AG10803 (cell line): ENCODE measurements at places on chromosomes 12 and 14.
A peak's percentile ranks its signal among the peaks of the same experiment; 100 is the strongest.

GRCh38 chr14:54446161-54446693 is 5.1 kb upstream of the CNIH1 start:
- DNase-seq = peak; percentile 38

DNA sequence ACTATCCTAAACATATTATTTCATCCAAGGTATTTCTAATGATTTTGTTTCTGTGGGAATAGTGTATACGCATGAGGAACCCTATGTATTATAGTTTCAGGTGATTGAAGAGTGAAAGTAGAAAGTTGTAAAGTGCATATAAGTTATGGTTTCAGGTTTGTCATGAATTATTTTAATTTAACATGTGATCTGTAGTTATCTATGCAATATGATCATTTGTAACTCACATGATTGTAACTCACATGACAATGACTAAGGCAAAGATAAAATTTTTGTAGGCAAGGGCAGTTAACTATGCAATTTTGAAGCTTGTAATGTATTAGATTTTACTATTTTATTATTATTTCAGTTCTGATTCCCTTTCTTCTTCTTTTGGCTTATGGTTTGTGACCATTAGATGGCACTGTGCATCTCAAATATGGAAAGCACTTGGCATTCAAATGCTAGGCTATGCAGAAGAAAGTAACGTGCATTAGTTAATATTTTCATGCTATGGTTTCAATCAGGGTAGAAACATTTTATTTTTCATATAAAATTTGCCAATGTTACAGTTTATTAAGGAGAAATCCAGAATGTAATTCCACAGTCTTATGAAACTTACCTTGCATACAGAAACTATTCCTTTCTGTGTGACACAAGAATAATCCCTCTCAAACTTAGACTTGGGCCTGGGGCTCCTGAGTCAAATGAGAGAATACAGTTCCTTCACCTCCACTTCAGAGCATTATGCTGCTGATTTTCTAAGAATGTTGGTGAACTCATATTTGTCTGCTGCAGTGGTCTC is 15.8 kb upstream of the TMEM30B start:
- peak; percentile 34 for DNase-seq

GRCh38 chr14:103033681-103034096 is 23.7 kb downstream of the CDC42BPB start:
- DNase-seq = no peak

GRCh38 chr12:2963154-2963759 is 4.1 kb downstream of the TEAD4 start:
- no peak for DNase-seq

GRCh38 chr12:59068436-59068835 is 148.1 kb upstream of the LRIG3 start:
- no peak for DNase-seq

- DNase-seq = no peak
Observed at GRCh38 chr12:102962986-102963385, 5.5 kb downstream of the ASCL1 start.

- no peak for DNase-seq
Observed at GRCh38 chr12:73625226-73625625, 912.4 kb upstream of the ATXN7L3B start.

DNA sequence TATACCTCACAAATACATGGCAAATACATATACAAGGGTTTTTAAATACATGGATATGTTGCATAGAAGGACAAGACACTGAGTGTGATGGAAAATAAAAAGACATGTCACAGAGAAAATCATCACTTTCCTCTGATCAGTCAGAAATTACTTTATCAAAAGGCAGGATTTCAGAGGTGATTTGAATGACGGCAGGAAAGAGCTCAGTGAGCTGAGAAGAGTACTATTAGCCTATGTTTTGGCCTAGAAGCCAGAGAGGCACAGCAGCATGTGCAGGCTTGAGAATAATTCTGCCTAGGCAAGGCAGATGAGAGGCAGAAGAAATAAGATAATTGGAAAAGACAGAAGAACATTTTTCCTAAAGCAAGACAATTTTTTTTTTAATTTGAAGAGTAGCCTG is 94.9 kb downstream of the BCAT1 start:
- no peak for DNase-seq

GRCh38 chr12:104588047-104588920 is 131.5 kb downstream of the CHST11 start:
- peak; percentile 83 for DNase-seq

- peak; percentile 32 for DNase-seq
Observed at GRCh38 chr12:120856980-120857379, 47.2 kb downstream of the SPPL3 start.

DNA sequence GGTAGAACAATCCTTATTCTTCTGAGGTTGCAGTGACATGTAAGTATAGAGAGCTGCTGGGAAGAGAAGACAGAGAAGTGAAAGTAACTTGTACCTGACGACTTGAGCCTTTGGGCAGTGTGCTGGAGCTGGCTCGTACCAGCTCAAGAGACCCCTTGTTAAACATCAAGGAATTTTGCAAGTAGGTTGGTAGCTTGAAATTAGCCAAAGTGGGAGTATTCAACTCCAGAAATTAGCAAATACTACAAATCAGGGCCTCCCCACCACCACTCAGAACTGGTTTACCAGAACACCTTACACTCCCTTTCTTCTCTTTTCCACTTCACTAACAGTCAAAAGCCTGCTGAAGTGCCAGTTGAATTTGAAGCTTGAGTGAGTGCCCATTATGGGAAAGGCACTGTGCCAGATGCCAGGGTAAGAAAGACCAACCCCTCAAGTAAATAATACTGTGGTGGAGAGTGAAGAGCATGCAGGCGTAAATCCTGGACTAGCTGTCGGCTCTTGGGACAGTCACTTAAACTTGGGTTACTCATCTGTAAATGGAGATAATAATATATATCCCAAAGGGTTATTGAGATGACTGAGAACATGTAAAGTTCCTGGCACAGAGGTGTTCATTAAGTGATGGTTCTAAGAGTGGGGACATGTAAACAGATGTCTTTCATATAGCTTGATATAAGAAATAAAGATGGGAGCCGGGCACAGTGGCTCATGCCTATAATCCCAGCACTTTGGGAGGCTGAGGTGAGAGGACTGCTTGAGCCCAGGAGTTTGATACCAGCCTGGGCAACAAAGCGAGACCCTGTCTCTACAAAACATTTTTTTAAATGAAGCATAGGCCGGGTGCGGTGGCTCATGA is 27.0 kb upstream of the EID3 start:
- no peak for DNase-seq

GRCh38 chr12:106108185-106108835 is 30.4 kb downstream of the NUAK1 start:
- DNase-seq = peak; percentile 68

- no peak for DNase-seq
Observed at GRCh38 chr14:73870525-73871235, 16.0 kb upstream of the ZNF410 start.

- peak; percentile 11 for DNase-seq
Observed at GRCh38 chr14:22221508-22221907, 367.5 kb downstream of the DAD1 start.

DNA sequence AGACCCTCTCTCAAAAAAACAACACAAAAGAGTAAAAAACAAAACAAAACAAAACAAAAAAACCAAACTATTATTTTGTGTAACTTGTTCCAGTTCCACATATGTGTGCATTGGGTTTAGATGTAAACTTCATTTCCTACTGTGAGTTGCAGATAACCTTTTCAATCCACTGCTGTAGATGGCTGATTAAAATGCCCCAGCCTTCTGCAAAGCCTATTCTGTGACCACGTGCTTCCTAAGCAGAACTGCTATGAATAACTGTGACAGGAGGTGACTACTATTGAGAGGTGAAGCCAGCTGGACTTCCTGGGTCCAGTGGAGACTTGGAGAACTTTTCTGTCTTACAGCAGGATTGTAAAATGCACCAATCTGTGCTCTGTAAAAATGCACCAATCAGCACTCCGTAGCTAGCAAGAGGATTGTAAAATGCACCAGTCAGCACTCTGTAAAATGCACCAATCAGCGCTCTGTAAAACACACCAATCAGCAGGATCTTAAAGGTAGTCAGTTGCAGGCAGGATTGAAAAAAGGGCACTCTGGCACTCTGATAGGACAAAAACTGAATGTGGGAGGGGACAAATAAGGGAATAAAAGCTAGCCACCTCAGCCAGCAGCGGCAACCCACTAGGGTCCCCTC is 10.3 kb upstream of the ELK3 start:
- no peak for DNase-seq

DNA sequence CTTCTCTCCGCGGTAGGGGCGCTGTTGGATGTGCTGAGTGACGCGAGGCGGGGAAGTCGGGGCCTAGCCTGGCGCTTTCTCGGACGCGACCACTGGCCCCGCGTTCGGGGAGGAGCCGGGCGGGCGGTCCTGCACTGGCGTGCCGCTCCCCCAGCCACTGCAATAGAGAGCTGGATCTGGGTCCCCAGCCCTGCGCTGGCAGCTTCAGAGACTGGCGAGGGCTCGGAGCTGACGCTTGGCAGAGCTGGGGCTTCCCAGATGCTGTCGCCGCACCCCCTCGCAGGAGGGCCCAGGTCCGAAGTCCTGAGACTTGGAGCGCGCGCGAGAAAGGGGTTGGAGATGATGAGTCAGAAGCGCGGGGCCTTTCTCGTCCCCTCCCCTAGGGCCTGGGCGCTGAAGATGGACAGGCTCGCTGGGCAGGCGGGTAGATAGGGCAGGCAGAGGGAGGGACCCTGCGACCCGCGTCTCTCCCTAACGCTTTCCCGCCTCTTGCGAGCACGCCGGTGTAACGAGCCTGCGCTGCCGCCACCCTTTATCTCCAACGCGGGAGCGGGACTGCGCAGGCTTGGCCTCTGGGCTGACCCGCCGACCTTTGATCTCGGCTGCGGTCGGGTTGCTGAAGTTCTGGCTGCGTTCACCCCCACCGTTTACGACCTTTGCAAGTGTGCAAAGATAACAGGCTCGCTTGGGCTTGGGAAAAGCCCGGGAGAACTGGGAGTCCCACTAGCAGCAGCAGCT is 3.0 kb downstream of the TMEM253 start:
- peak; percentile 94 for DNase-seq

DNA sequence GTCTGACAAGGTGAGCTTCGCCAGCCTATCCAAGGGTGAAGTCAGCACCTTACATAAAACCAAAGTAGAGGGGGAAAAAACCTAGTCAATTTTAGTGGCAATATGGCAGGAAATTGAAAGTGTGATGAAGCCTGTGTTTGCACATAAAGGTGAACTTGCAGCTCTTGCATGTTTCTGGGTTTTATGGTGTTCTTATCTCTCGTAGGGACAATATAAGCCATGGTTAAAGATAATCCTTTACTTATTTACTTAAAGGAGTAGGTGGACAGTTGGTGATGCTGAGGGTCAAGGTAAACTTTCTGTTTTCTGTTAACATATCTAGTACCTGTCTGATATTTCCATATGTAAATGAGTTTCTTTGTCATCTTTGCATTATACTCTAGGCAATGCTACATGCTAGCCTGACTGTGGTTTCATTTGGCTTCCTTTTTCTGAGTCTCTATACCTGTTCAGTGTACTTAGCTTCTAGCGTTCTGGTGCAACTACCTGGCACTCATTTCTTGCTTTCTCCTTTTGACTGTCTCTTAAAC is 32.8 kb downstream of the CCDC91 start:
- no peak for DNase-seq

GRCh38 chr14:79278286-79278797 is 933.0 kb downstream of the DIO2 start:
- no peak for DNase-seq

GRCh38 chr12:127903146-127903545 is 363.8 kb upstream of the TMEM132C start:
- peak; percentile 86 for DNase-seq

- DNase-seq = no peak
Observed at GRCh38 chr12:41724216-41724615, 420.5 kb downstream of the GXYLT1 start.

DNA sequence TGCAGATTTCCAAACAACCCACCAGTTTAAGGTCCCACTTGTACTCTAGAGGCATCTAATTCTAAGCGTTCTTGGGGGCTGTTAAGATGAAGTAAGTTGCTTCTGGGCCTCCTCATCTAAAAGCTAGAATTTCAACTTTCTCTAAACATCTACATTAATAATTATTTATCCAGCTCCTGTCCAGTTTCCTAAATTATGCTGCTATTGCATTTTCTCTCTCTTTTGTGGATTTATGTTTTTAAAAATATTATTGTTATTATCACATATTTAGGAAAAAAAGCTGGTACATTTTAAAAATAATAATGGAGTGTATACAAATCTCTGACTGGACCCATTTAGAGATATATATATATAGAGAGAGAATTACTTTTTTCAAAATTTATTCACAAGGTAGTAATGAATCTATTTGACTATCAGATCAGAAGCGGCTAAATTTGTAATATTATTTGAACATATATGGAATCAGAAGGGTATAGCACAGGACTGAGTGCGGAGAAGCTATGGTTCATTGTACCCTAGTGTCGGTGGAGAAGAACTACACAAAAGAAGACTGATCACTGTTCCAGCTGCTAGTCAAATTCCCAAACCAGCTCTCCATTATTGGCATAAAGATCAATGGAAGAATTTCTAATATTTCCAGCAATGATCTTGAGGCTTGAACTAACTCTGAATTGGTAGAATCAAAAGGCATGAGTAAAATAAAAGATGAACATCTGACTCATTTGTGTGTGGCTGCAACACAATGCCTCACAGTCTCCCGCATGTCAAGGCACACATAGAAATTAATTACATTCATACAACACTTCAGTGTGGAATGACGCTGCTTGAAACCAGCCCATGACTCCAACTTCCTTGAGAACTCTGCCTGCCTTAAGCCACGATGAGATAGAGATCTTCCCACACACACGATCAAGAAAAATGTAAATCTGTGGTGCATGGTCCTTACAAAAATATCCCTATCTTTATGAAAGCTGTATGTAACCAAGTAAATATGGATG is 433.4 kb upstream of the OR4E1 start:
- no peak for DNase-seq

- no peak for DNase-seq
Observed at GRCh38 chr12:65715961-65716360, 108.3 kb upstream of the HMGA2 start.

DNA sequence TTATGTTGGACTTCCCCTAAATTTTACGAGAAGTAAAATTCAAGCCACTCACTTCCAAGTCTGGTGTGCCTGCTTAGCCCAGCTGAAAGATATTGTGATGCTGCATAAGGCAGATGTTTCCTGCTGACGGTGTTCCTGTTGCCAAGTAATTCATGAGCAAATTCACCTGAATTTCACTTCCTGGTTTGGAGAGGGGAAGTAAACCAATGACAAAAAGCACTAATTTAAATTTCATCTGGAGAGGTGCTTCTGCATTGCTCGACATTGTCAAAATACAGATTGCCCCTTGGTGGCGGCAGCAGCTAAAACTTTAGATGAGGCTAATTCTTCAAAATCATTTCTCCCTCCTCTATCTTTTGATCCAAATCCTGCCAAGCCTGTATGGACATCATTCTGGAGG is 281.1 kb downstream of the AACS start:
- DNase-seq = no peak

GRCh38 chr14:49679271-49679670 is 8.7 kb downstream of the POLE2 start:
- no peak for DNase-seq

DNA sequence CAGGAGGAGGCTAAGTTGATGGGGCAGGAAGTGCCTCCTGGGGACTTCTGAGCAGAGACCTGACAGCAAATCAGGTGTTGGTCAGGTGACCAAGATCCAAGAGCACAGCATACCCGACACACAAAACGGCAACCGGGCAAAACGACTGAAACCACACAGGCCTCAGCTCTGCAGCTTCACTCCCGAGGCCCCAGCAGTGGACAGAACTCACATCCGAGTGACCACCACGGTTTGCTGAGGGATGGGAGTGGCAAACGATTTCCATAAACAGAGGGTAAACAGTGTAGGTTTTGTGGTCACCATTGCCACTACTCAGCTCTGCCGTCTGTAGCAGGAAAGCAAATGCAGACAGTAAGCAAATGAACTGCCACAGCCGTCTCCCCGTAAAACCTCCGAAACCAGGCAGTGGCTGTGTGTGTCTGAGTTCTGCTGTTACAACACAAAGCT is 14.4 kb downstream of the CHFR start:
- DNase-seq = no peak

- DNase-seq = no peak
Observed at GRCh38 chr14:30015489-30015888, 87.8 kb upstream of the PRKD1 start.
